Activated CD4-positive, alpha-beta T cell treated with anti-CD3 and anti-CD28 coated beads, Interleukin-2, amount 50 U/mL, for 1 hour (primary cell): ENCODE measurements at places on chromosomes 4 and X.

DNA sequence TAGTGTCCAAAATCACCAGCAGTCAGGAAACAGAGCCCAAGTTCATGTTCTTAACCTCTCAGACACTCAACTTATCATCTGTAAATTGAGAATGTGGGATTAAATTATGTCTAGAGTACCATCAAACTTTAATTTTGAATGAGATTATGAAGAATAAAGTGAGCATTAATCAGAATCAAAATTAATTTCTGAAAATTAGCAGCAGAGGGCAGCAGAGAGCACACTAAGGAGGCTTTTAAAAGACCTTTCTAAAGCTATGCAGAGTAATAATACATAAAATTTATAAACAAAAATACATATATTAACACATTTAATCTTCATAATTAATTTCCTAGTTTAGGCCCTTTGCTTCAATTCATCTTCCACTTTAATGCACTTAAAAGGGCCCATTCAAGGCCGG, 7.1 kb downstream of the TASL start:
- DNase-seq: no peak

- no peak for DNase-seq
These were observed 36.7 kb downstream of the IL13RA1 start for GRCh38 chrX:118764122-118764521.

- DNase-seq: no peak
These were observed 64.0 kb downstream of the MANBA start for GRCh38 chr4:102696758-102697157.

GRCh38 chrX:9770319-9770718, 4.7 kb upstream of the GPR143 start:
- DNase-seq: no peak

DNA sequence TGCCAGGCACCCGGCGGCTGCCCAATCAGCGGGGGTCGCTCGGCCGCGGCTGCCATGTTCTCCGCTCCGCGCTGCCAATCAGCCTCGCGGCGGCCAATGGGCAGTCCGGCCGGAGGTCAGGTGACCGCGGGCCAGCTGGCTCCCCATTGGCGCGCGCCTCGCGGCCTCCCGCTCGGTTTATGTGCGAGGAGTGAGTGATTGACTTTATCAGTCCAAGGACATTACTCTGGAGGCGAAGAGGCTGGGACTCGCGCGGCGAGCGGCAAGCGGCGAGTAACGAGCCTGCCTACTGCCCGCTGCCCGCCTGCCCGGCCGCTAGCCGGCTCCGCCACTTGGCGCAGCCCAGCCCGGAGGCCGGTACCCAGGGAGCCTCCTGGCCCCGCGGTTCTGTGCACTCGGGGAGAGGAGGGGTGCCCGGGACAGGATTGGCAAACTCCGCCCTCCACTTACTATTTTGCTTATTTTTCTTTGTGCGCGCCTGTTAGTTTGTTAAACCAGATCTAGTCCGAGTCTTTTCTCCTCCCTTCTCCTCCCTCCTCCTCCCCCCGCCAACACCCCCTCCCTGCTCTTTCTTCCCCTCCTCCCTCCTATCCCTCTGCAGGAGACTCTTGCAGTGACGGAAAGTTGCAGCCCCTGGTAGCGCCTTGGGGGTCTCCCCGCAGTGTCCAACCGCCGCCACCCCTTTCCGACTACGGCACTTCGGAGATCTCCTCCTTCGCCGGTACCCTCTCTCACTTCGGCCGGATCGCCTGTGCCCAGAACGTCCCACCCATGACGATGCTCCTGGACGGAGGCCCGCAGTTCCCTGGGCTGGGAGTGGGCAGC, at the start of gene ZIC3:
TSS of gene ZIC3 (plus strand) at position 207 of the 825 bp plus-strand sequence. CDS start at position 772, 565 bp downstream.
- DNase-seq: no peak
